ENCODE measurements at places on chromosomes 13 and 19.

GRCh38 chr13:39245688-39246087, 207.4 kb downstream of the NHLRC3 start:
- DNase-seq: no peak

DNA sequence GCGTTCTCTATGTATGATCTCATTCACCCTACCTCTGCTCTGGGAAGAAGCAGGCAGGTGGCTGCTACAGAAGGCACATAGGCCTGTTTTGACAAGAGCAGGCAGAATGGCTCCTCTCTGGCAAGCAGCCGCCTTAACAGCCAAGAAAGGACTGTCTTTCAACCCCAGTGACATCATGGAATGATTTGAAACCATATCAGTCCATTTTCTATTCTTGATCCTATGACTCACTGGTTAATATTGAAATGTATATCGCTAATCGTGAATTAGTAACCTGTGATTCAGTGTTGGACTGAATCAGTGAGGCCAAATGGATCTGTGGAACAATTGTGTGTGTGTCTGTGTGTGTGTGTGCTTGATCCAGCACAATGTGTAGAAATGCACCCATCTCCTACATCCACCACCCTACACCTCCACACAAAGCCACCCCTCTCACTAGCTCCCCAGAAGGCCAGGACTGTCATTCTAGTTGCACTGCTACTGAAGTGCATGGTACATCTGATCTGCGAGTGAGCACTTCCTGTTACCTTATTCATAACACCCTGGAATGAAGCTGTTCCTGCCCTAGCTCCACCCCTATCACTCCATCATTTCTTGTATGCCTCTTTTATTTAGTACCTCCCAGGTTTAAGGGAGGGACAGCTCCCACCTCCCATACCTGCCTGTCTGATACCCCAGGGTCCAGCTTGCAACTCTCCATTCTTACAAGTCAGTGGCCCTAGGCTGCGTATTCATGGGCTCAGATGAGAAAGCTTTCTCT, 460.0 kb downstream of the FOXO1 start:
- DNase-seq: no peak

DNA sequence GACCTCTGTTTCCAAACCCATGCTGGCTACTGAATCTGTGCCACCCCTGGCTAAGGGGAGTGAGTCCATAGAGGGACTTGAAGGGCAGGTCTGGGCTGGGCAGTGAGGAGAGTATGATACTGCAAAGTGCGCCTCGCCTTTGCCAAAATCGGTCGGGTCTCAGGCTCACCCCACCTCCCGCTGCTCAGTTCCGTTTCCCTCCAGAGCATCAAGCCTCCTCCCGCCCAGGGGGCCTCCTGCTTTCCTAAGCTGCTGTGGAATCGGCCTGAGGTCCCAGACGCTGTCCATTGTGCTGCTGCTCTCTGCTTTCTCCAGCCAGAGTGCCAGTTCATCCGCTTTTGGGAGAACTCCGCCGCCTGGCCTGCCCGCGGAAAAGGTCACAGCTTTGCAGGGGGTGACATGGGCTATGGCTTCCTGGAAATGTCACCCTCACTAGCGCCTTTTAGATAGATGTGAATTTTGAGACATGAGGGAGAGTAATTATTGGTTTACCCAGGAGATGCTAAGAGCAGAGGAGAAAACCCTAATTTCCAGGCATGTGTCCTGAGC, 1418.4 kb downstream of the UQCRFS1 start:
- DNase-seq: no peak

DNA sequence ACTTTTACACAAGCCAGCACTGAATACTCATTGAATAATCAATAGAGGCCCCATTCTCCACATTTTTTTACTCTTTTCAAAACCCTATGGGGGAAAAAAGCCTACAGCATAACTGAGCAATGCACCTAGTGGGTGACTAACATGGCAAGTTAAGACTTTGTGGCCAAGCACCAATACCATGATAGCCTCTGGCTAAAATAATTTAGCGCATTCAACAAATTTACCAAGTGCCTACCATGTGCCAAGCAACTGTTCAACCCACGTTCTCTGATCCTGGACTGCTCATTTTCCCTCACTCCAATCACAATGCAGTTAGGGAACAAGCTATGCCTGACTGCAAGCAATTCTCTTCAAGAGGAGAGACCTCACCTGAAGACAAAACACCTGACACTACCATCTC, 3.0 kb downstream of the ANKRD10 start:
- no peak for DNase-seq

DNA sequence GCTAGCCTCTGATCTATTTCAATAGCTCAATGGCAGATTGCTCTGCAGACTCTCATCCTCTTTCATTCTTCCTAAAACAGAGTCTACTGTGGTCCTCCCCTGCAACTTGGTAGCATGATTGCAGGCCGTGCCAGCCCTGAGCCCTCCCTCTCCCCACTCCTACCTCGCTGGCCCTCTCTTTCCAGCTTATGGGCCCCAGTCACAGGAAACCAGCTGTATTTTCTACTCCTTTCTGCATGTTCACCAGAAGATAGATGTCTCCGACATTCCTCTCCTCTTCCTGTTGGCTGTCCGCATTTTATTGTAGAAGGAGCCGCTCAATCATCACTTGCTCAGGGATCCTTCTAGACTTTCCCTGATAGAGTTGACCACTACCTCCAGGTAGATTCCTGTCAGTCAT, 50.2 kb downstream of the SERP2 start:
- DNase-seq: no peak

- no peak for DNase-seq
Measured at GRCh38 chr13:94346261-94347019, 133.0 kb downstream of the DCT start.

DNA sequence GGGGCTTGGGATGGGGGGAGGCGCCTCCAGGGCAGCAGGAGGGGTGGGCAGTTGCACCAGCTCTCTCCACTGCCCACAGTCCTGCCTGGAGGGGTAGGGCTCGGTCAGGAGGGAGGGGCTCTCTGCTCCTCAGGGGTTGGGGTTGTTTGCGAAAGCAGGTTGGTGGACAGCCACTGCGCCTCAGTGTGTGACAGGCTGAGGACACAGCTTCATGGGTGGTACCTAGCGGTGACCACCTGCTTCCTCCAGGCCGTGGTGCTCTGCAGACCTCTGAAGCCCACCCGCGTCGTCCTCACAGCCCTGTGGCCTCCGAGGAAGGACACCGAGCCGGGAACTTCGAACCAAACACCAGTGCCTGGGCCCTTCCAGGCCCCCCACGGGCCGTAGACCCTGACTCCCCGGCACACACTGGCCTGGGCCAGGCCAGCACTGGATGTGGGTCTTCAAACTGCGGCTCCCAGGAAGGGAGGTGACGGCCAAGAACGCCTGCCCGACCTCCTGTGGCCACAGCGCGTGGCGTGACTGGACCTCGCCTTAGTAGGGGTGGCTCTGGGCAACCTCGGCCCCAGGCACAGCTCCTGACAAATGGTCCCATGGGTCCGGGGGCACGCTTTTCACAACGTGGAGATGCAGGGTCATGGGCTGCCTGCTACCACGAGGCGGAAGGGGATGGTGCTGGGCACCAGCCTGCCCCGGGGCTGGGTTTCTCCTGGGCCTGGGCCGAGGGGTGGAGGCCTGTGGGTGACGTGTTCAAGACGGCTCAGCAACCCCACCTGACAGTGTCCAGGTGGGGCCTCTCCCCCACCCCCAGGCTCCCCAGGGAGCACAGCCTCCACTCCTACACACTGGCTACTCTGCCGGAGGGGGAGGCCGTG, 173.2 kb downstream of the KDM4B start:
- DNase-seq: no peak

GRCh38 chr19:16891696-16892382, 3.0 kb downstream of the F2RL3 start:
- DNase-seq: no peak

DNA sequence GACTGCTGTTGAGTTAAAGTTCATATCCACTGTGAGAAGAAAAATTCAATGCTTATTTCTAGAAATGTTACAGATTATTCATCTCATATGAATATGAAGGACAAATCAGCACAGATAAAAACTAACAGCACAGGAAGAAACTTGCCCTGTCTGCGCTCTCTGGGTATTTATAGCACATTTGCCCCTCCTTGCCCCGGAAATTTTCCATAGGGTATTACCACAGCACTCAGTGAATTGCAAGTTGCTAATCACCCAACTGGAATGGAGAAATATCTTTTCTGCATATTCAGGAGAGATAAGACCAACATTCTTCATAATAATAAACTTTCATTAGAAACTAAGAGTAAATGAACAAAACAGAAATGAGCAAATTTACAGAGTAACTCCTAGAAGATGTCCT, 318.0 kb upstream of the KLF12 start:
- DNase-seq: no peak

GRCh38 chr19:19434483-19435045, 29.1 kb downstream of the GATAD2A start:
- no peak for DNase-seq

DNA sequence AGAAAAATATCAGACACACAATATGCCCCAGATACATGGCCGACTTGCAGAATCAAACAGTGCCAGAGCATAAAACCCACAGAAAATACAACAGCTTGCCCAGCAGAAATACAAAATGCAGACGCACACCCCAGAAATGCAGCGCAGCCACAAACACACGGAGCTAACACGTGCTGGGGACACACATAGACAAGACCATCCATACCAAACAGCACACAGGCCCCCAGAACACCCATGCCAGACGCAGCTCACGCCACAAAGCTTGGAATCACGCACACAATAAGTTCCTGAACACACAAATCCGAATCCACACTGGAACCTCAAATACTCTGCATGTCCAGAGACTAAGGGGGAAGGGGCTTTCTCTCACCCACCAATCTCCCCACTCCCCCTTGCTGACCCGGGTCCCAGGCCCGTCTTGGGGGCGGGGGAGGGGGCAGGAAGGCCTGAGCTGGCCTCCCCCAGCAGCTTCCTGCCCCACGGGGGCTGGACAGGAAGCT, 17.2 kb downstream of the CCDC97 start:
- DNase-seq: no peak

GRCh38 chr19:11418549-11419506, at the start of gene RGL3:
Gene RGL3, minus strand, starts transcription at chr19:11419314. Its CDS starts 36 bp downstream, at chr19:11419278.
- DNase-seq: no peak

DNA sequence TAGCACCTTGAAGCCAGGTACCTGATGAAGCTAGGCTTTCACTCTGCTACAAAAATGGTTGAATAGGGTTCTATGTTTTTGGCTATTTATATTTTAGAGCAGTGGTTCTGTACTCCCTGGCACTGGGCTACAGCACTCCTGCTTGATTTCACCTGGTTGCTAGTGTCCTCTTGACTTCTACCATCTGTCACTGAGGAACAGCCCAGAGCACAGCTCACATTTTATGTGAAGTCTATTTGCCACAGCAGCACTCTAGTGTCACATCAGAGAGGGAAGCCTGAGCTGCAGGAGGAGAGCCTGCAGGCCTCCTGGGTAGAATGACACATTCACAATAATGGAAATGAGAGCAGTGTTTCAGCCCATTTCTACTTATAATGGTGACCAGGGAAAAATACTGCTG, 184.2 kb downstream of the ZNF486 start:
- DNase-seq: no peak

DNA sequence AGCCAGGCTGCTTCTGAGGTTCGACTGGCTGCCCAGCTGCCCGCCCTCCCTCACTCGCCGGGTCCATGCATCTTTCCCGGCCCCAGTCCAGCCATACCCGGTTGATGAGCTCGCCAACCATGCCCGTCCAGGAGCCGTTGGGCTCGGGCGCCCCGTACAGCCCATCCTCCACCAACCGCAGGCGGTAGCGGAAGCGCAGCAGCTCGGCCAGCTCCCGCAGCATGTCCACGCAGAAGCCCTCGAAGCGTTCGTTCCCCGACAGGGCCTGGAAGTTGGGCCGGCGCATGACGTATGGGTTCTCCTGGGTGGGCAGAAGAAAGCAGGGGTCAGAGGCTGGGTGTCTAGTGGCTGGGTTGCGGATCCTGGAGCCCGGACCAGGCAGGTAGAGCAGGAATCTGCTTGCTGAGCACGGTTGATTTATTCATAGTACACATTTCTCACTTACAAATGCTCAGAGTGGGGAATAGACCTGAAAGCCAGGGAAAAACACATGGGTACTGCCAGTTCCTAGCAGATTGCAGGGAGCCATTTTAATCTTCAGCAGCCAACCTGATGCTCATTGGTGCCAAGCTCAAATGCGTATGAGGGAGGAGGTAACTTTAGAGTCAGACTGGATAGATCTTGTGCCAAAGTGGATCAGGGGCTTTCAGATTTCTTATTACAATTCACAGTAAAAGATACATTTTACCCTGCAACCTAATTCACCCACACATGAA, 27.4 kb downstream of the GRIK5 start:
- no peak for DNase-seq

- peak; percentile 5 for DNase-seq
Measured at GRCh38 chr13:98022210-98022609, 68.7 kb downstream of the IPO5 start.

DNA sequence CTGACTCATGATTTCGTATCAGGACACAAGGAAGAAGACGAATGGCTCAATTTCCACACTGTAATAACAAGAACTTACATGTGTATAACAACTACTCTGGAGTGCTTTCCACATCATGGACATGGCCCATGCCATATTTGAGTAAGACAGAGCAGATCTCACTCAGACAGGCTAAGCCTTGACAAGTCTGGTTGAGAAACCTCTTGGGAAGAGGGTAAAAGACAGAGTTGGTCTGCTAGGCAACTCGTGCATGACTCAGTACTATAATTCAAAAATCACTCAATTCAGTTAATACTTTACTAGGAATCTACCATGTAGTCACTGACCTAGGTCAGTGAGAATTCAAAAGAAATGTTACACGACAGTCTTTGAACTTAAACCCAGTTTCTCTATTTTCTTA, 5.7 kb upstream of the THSD1 start:
- DNase-seq: no peak

GRCh38 chr13:97999653-98000052, 46.2 kb downstream of the IPO5 start:
- DNase-seq: no peak

DNA sequence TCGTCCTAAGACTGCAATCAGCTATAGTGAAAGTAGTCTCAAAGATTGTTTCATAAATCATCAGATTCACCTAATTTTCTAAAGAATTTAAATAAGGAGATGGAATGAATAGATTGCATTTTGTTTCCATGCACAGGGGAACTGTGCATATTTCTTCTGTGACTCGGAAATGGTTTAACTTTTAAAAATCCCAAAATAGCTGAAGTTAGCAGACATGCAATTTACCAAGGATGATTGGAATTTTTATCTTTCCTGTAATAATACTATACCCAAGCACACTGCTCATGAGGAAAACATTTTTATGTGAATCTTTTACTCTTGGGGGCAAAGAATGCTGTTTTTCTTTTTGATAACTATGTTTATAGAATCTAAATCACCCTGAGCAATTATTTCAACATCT, 15.0 kb upstream of the LMO7 start:
- DNase-seq: no peak

DNA sequence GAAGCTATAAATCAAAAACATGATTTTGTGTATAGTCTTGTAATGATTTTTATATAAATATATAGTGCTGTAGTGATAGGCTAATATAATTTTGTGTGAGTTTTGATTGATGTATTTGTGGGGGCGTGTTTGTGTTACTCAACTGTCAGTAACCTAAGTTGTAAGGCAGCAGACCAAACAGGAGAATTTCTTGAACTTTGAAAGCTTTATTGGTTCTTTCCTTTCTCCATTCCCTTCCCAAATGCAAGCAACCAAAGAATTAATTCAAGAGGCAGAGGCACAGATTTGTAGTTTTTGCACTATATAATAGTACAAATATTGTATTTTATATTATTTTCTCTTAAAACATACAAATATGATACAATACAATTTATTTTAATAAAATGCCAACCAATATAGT, 109.6 kb downstream of the FLT1 start:
- DNase-seq: no peak

- DNase-seq: no peak
Measured at GRCh38 chr19:55098716-55099556, 18.5 kb downstream of the PPP1R12C start.

- no peak for DNase-seq
Measured at GRCh38 chr13:96090240-96091101, 564 bp downstream of the HS6ST3 start.
